ENCODE measurements at places on chromosomes 5 and 9.
A peak's percentile ranks its signal among the peaks of the same experiment; 100 is the strongest.

- DNase-seq, result no peak
Observed at GRCh38 chr9:7549249-7549648, 250.3 kb downstream of the DMAC1 start.

DNA sequence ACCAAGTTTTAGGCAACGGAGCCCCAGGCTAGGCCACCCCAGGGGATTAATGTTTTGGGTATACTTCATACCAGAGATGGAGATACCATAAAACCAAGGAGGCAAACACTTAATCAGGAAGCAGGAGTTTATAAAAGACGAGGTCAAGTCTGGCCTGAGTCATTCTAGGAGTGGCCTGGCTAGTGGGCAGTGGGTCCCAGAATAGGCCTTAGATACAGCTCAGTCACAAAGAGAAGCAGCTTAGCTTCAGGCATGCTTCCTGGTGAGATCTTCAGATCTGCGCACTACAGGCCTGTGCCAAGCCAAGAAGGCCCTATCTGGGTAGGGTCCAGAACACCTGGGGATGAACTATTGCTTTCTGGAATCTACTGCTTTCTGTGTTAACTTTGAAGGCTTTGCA is 20.6 kb upstream of the NR5A1 start:
- DNase-seq, result no peak

DNA sequence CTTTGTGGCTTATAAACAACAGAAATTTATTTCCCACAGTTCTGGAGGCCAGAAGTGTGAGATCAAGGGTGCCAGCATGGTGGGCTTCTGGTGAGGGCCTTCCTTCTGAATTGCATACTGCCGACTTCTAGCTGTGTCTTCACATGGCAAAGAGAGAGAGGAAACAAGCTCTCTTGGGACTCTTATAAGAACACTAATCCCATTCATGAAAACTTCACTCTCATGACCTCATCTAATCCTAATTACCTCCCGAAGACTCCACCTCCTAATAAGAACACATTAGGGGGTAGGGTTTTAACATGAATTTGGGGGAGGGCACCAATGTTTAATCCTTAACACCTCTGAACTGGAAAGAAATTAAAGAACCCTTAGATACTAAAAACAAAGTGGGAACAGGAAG is 75.9 kb upstream of the MINAR2 start:
- no peak for DNase-seq

- DNase-seq, result no peak
Observed at GRCh38 chr9:85662573-85662972, 79.2 kb downstream of the AGTPBP1 start.

GRCh38 chr9:33318225-33318624 is 27.9 kb downstream of the NFX1 start:
- DNase-seq, result no peak

DNA sequence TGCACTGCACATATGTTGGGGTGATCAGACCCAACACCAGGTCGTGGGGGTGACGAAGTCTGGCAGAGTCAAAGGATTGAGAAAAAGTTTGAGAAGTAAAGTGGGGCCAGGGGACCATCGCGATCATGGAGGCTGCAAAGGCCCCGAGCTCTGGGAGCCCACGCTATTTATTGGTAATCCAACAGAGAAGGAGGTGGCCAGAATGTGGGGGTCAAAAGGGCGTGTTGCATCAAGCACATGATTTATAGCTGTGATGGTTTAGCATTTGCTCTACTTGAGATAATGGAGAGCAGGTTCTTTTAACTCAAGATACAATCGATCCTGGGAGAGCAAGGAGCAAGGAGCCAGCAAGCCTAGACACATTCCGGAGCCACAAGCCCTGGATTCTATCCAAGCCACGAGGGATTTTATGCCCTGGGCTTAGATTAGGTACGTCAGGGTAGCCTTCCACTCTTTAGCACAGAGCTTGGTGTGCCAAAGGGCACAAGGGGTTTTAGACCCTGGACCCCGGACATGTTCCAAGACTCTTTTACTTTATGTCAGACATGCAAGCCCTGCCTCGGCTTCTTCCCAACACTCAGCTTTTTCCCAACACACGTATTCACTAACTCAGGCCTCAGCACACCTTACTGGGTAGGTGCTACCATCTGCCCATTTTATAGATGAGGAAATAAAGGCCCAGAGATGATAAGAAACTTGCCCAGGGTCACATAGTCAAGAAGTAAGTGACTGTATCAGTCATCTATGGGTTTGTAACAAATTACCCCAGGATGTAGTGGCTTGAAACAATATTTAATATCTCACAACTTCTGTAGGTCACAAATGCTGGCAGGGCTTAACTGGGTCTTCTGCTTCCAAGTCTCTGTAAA is 39.5 kb downstream of the NSUN2 start:
- no peak for DNase-seq

GRCh38 chr9:82606492-82607382 is 456.2 kb downstream of the RASEF start:
- DNase-seq, result no peak

DNA sequence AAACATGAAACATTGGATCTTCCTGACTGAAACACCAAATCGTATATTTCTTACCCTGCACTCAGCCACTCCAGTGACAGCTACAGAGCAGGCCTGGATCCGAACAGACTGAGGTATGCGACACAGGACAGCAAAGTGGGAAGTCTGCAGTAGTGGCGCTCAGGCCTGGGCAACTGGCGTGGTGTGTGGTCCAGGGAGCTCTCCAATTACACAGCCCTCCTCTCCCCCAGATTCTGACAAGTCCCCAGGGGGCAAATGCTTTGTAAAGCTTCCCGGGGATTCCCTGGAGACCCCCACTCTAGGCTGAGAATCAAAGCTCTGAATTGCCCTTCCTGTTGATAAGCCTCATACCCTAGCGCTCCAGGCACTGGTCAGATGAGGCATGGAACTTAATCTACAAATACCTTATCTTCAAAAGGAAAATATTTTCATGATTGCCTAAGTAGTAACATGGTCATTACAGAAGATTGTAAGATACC is 104.8 kb upstream of the ERCC6L2 start:
- DNase-seq, result no peak

GRCh38 chr5:168204165-168204564 is 87.3 kb upstream of the WWC1 start:
- DNase-seq, result no peak

- DNase-seq, result no peak
Observed at GRCh38 chr9:95017062-95017461, 290.6 kb downstream of the AOPEP start.

- no peak for DNase-seq
Observed at GRCh38 chr9:131469356-131469755, 33.4 kb upstream of the POMT1 start.

- DNase-seq, result no peak
Observed at GRCh38 chr5:152349683-152350526, 55.2 kb downstream of the NMUR2 start.

DNA sequence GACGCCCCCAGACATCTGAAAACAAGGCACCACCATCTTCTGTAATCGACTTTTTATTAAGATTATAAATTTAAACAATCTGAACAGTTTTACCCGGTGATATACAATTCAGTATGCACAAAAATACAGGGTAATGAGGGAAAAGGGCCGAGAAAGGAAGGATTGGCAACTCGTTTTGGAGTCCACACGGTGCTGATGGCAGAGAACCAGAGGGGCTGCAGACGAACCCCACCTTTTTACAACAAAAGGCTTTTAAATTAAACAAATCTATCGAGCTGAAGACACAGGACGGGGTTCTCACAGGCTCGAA is 2.6 kb downstream of the IER5L start:
- DNase-seq, result no peak

- no peak for DNase-seq
Observed at GRCh38 chr5:1654786-1655495, 131.2 kb upstream of the LPCAT1 start.

GRCh38 chr5:79020861-79021561 is 35.9 kb upstream of the ARSB start:
- no peak for DNase-seq

- DNase-seq, result peak; percentile 85
Observed at GRCh38 chr5:78359831-78360673, at the start of gene SCAMP1. Gene SCAMP1, plus strand, starts transcription at chr5:78360617. Its CDS starts 55 bp downstream, at chr5:78360672.

DNA sequence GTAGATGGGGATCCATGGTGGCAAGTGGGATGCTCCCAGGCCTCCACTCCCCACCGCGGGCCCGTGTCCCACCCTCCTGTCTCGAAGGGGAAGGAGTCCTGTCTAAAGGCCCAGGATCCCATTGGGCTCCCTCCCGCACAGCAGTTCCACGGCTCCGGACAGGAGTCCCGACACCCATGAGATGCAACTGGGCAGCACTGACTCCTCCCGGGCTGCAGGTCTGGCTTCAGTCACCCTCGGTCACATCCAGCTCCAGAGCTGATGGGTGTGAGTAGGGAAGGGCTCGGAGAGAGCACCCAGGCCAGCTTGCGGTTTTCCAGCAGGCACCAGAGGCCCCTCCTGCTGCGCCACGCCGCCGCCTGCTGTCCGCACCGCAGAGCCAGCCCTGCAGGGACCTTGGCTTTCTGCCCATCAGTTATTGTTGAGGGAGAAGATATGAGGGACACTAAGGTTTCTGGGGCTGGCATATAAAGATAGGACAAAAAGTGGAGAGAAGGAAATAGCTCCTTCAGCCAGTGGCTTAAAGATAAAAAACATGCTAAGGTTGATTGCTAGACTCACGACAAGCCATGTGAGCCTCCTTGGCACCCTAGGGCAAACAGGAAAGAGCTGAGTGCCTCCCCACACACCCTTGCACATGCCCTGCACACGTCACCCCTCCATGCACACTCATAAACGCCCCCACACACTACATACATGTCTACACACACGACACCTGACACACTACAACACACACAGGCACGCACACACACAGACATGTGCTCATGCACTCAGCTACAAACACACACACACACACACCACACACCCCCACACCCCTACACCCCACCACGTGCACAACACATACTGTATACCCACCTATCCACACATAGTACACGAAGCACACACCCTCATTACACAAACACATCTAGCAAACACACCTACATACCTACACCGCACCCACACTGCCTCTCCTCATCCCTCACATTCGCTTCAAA is 79.0 kb downstream of the AK8 start:
- no peak for DNase-seq

DNA sequence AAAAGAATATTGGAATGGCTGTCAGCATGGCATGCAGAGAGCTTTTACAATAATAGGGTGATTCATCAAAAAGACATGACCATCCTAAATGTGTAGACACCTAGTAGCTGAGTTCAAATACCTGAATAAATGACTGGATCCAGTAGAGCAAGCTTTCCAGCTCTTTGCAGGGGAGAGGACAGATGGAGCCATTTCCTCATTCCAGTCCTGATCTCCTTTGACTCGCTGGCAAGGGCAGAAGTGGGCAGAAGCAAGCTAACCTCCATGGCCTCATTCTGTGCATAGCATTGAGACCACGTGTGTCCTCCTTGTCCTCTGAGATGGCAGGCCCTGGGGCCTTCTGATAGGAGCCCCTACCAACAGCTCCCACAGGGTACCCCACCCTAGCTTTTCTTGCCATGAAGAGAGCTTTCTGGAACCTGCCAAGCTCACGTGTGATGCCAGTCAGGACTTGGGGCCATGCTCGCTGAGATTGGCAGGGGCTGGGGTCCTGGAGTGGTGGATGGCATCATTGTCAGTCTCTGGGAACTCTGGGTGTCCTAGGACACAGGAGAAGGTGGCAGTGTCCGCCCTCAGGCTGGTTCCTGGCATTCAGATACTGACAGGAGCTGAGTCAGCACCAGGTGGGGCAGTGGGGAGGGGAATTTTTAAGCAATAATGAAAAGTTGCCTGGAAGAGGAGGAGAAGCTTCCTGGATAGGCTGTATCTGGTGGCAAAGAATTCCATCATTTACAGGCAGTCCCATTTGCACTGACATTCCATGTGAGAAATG is 33.6 kb downstream of the WWC1 start:
- no peak for DNase-seq

DNA sequence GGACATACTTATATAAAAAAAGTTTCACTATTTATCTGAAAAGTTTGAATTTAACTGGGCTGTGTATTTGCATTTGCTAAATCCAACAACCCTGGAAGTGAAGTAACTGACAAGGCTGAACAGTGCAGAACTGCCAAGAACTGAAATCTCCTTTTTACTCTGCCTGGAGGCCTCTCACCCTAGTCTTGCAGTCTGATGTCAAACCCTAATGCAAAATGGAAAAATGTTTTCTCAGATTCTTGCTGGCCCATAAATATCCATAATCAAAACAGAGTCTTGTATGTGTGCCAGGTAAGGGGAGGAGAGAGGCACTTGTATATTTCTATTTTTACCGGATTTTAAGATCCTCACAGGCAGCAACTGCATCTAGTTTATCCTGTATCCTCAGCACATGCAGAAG is 432.7 kb upstream of the KLF4 start:
- DNase-seq, result no peak

DNA sequence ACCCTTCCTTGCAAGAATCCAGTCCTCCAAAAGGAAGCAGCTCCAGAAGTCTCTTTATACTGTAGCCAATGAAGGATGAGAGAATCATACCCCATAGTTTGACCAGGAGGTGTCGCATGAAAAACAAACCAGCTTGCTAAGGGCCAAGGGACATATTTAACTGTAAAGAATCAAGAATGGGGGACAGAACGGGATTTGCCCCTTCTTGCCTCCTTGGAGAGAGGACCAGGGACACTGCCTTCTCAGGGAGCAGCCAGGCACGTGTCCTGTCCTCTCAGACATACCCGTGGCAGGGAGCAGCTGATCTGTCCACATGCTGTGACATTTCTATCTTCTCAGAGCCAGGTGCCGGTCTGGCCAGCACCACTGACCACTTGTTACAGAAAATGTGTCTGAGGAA is 11.7 kb downstream of the PRUNE2 start:
- no peak for DNase-seq

GRCh38 chr5:148482697-148483462 is 99.1 kb downstream of the FBXO38 start:
- peak; percentile 29 for DNase-seq

DNA sequence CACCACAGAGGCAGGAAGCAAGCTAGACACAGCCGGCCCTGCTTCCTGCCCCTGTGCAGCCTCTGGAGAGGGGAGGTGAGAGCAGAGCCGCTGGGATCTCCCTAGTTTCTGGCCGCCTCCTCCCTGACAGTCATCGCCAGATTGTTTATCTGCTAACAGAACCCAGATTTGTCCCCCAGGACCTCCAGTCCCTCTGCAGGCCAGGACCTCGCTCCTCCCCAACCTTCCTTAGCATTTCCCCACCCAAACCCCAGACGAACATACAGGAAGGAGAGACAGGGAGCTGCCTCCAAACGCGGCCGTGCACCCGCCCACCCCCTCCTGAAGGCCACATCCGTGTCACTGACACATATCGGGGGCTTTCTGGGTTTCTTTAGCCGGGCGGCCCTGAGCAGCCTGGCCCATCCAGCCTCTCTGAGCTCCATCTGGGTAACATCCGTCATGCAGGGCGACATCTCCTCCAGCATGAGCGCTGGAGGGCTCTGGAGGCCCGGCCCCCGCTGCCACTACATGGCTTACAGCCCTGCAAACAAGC is 47.5 kb downstream of the DBH start:
- DNase-seq, result peak; percentile 28

- DNase-seq, result no peak
Observed at GRCh38 chr9:124267271-124267807, 9.6 kb downstream of the NEK6 start.

GRCh38 chr5:150271296-150271692 is 18.3 kb downstream of the CAMK2A start:
- no peak for DNase-seq

- DNase-seq, result no peak
Observed at GRCh38 chr5:170532935-170533334, 29.1 kb downstream of the KCNIP1 start.

Measured in stimulated activated CD8-positive, alpha-beta memory T cell treated with anti-CD3 and anti-CD28 coated beads, Interleukin-7, amount 100 ng/mL, for 24 hours (primary cell).